ENCODE measurements at places on chromosomes 5 and 9.

GRCh38 chr9:129236441-129237145 is 58.5 kb upstream of the IER5L start:
- no peak for DNase-seq

GRCh38 chr5:74974451-74975091 is 77.8 kb downstream of the GCNT4 start:
- DNase-seq = no peak

- no peak for DNase-seq
Observed at GRCh38 chr5:149391524-149391923, 12.4 kb upstream of the IL17B start.

- DNase-seq = no peak
Observed at GRCh38 chr9:114450833-114451706, 54.2 kb downstream of the WHRN start.

GRCh38 chr5:56088967-56089829 is 94.4 kb upstream of the IL6ST start:
- peak; percentile 74 for DNase-seq

- DNase-seq = no peak
Observed at GRCh38 chr9:131495785-131496184, 6.9 kb upstream of the POMT1 start.

DNA sequence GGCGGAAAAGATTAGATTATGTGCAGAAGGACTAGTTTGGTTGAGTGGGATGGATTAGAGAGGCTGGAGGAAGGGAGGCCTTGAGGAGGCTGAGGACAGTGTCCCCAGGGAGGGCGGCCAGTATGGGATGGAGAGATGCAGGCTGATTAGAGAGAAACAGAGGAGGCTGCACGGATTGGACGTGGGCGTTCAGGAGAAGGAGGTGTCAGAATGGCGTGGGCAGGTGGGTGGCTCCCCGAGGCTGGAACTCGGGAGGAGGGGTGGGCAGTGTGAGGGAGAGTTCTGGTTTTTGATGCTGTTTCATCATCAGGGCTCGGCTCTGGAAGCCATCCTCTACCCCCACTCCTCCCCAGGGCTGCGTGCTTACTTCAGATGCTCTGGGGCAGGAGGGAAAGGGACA is 13.0 kb downstream of the CDHR2 start:
- no peak for DNase-seq

DNA sequence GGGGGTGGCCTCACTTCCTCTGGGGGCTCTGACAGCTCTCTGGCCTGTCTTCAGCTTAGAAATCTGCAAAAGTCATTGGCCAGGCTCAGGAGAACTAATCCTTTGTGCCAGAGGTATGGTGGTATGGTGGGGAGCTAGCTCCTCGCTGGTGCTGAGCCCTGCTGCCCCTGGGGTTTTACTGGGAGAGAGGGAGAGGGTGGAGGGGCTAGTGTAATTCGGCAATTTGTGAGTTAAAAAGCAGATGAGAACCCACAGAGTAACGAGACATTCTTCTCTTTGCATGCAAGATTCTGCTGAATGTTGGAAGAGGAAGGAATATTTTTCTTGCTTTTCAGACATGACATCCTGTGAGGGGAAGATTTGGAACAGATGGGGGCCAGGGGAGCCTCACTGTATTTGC is 65.5 kb upstream of the SPRY4 start:
- DNase-seq = no peak

Measured in fibroblast of skin of left quadriceps (primary cell).